ENCODE measurements at places on chromosomes 4 and X.

GRCh38 chr4:81604683-81605218, 133.0 kb upstream of the RASGEF1B start:
- no peak for DNase-seq

- DNase-seq = no peak
Observed at GRCh38 chrX:72203421-72203820, 21.9 kb downstream of the PIN4 start.

DNA sequence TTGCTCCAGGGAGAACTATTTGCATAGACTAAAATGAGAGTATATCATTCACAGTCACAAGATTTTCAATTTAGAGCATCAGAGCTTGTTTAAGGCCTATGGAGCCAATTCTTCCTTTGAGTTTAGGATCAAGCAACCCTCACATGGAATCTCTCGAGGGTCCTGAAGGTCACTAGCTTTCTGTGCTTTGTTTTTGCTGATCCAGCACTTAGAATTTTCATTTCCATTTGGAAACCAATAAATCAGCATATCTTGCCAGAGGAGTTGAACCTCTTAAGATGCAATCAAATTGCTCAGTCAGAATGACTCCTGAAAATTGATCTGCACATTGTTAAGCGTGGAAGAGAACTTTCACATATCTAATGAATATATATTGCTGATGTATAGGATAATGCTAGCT, 1039.6 kb downstream of the PDHA2 start:
- no peak for DNase-seq

DNA sequence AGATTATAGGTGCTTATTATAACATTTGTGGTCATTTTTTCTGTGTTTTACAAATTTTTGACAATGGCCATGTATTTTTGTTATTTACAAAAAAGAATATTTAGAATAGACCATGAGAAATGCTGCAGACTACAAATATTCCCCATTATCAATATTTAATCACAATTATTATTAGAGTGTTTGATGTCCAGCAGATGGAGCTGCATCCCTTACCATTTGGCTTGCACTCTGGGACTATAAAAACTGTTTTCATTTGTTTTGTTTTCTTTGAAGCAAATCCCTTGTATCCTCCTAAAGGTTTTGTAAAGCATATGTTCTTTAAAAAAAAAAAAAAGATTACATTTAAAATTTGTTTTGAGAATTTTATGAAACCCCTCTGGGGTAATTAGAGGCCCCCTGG, 85.6 kb upstream of the CXorf66 start:
- no peak for DNase-seq

DNA sequence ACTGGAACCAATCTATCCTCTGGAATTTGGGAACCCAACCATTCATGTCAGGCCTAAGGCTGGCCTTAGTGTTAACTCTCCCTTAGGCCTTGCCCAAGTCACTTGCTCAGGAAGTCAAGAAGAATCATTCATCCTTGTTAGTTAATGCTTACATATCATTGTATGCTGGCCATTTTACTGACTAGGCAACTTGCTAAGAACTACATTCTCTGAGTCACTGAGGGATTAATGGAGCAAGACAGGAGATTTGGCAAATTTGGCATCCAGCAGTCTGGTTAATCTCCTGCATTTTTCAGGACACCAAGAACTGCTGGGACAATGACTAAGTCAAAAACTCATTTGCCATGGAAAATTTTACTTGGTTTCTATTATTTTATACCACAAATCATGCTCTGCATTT, 115.8 kb upstream of the DDIT4L start:
- no peak for DNase-seq

GRCh38 chr4:58739275-58739674, 1629.1 kb upstream of the IGFBP7 start:
- no peak for DNase-seq

DNA sequence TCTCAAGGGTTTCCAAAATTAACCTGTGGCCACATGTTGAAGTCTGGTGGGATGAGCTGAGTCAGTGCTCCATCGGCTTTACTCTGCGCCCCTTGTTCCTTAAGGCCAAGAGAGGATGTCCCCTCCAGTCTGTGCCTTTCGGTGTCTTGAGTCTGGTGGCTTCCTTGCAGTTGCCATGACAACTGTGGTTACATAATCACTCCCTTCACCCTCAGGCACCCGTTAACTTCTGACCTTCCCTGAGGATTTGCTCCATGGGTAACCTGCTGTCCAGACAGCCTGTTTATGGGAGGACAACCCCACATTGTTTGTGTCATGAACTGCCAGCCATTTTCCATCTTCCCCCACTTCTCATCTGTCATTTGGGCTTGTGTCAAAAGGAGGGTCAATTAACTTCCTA, 401.1 kb upstream of the LCORL start:
- no peak for DNase-seq

DNA sequence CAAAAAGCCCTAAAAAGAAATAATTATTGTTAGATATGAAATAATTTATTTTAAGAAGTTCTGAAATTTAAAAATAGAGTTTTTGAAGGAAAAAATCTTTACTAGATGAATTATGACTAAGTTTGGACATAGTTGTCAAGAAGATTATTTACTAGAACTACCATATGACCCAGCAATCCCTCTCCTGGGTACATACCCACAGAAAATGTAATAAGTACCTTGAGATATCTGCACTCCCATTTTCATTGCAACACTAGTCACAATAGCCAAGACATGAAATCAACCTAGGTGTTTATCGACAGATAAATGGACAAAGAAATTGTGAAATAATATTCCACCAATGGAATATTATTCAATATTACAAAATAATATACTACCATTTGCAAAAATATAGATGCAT, 109.9 kb downstream of the PDHA2 start:
- no peak for DNase-seq

- no peak for DNase-seq
Observed at GRCh38 chr4:95761871-95762270, 78.0 kb upstream of the PDHA2 start.

GRCh38 chrX:137424679-137425078, 141.2 kb upstream of the ZIC3 start:
- DNase-seq = no peak

DNA sequence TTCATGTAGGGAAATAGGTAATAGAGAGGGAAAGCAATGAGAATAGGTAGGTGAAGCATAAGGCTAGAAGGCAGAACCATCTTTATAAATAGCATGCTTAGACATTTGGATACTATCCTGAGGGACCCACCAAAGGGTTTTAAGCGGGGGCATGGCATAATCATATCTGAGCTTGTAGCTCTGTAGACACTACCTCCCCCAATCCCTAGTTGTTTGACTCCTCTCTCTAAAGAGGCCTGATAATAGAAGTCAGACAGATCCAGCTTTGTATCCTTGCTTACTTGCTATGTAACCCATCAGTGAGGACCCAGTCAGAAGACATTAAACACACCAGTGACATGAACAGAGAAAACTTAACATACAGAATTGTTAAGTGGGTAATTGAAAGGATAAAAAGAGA, 58.7 kb downstream of the SCFD2 start:
- no peak for DNase-seq

- no peak for DNase-seq
Observed at GRCh38 chr4:5563856-5564255, 144.5 kb downstream of the EVC2 start.

GRCh38 chr4:48172651-48173050, 38.6 kb upstream of the TXK start:
- no peak for DNase-seq

- DNase-seq = no peak
Observed at GRCh38 chr4:80101792-80102116, 28.7 kb upstream of the ANTXR2 start.

GRCh38 chr4:38939165-38939564, 71.6 kb downstream of the FAM114A1 start:
- no peak for DNase-seq

- no peak for DNase-seq
Observed at GRCh38 chrX:97564496-97564895, 680.8 kb downstream of the RPA4 start.

DNA sequence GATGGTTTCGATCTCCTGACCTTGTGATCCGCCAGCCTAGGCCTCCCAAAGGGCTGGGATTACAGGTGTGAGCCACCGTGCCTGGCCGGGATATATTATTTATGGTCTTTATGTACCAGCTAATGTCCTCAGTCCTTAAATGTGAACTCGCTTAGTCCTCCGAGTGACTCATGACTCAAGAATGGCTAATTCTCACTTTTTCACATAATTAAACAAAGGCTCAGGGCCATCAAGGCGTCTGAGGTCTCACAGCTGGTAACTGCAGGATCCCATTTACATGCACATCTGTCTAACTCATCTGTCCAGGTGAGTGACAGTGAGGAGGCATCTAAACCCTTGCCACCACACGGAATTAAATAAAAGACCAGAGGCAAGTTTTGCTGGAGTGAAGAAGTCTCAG, 73.5 kb downstream of the HS3ST1 start:
- no peak for DNase-seq

DNA sequence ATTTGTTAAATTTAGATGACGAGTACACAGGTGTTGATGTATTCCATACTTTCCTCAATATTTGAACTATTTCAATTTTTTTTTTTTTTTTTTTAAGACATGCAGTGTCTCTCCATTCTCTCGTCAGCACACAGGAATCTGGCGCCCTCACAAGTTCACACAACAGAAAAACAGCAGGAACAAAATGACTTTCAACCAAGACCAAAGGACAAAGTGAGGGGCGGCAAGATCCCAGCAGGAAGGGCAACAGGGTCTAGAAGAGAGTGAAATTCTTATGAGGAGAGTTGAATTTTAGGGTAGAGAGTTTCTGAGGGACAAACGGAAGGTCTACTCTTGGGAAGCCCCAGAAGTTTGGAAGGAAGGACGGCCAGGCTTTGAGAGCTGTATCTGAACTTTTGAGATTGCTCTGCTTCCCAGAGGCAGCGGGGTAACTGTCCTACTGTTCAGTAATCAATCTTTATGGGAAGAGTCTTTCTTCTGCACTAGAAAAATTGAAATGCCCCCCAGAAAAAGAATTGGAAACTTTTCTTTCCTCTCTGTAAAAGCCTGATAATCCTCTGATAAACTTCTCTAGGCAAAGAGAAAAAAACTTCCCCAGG, 760.2 kb downstream of the RAB28 start:
- DNase-seq = no peak

DNA sequence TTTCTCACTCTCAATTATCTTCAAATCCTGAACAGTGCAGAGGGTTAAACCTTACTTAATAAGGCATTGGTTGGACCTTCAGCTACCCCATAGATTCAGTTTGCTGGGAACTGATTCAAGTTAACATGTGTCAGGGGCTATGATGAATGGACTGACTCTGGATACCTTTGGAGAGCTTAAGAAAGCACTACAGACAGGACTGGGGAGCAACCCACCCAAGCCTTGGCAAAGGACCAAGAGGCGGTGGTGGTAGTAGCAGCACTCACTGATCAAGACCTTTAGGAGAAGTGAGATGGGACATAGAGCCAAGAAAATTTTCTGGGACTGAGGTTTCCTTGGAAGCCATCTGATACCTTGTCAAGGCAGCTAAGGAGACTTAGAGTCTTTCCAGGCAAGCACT, 43.0 kb upstream of the TAPT1 start:
- no peak for DNase-seq

DNA sequence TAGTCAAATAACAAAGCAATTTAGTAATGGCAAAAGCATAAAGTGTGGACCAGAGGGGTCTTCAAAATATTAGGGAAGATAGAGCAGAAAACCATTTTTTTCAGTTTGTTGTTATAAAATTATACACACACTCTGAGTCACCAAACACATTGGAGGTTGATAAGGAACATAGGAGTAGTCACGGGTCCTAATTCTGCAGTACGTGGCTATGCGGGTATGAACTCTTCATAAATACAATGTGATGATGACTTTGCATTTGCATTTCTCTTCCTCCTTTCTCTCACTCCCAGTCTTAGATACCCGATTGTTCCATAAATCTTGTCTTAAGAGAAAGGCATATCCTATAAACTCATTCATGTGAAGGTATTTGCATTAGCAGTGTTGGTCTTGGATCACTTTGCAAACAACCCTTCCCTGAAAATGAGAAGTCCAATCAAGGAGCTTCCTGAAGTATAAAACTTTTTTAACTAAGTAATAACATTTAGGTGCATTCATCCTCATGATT, 223.6 kb downstream of the PALLD start:
- no peak for DNase-seq

GRCh38 chr4:123786163-123786915, 389.7 kb downstream of the SPRY1 start:
- DNase-seq = no peak

DNA sequence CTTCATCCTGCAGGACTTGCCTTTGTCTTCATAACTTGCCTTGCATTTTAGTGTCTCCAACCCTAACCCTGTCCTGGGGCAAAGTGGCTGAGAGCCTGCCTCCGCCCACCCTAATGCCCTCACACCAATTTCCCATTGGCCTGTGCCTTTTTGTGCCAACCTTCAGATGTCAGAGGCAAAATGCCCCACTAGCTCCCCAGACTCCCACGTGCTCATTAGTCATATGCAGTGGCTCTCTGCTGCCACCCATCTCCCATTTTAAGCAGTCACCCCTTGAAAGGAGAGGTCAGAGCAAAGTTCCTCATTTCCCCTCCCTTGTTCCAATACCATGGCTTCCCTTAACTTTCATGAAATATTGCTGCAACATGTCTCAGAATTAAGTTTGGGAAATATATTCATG, 74.8 kb upstream of the PASD1 start:
- DNase-seq = no peak

DNA sequence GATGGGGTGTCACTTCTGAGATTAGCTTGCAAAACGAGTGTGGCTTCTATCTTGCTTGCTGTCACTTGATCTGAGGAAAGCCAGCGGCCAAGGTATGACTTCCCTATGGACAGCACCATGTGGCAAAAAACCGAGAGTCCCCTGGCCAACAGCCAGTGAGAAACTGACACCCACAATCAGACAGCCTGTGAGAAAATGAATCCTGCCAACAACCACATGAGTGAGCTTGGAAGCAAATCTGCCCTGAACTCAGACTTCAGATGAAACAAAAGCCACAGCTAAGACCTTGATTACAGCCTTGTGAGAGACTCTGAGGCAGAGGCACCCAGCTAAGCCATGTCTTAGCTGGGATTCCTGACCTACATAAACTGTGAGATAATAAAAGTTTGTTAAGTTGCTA, 45.5 kb downstream of the PPP1R2C start:
- DNase-seq = no peak

- DNase-seq = no peak
Observed at GRCh38 chrX:138745196-138745595, 33.7 kb upstream of the FGF13 start.

GRCh38 chr4:168585168-168586091, 88.6 kb downstream of the PALLD start:
- DNase-seq = no peak

- no peak for DNase-seq
Observed at GRCh38 chr4:150949943-150950342, 65.1 kb downstream of the LRBA start.

- DNase-seq = no peak
Observed at GRCh38 chr4:118279328-118279727, 73.5 kb downstream of the PRSS12 start.

- DNase-seq = no peak
Observed at GRCh38 chr4:139524062-139524631, 31.9 kb downstream of the SETD7 start.

DNA sequence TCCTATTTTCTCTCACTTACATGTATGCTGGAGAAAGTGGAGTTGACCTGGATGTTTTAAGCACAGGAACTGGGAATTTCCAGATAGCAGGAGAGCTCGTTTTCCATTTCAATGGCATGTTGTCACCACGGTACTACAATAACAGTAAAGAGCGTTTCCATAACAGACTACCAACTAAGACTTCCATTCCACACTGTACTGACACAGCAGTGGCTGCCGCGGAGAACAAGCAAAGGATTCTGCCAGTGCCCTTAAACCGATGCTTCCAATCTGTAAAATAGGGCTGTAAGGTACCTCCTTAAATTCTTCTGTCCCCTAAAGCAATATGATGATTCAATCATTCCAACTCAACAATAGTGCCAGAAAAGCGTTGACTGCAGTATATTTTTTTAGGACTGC, 143.9 kb downstream of the KLHL13 start:
- DNase-seq = no peak

Measured in T-cell (primary cell).